ENCODE measurements at places on chromosomes 3 and 15.

- no peak for DNase-seq
Observed at GRCh38 chr3:174062923-174063322, 665.4 kb downstream of the NLGN1 start.

DNA sequence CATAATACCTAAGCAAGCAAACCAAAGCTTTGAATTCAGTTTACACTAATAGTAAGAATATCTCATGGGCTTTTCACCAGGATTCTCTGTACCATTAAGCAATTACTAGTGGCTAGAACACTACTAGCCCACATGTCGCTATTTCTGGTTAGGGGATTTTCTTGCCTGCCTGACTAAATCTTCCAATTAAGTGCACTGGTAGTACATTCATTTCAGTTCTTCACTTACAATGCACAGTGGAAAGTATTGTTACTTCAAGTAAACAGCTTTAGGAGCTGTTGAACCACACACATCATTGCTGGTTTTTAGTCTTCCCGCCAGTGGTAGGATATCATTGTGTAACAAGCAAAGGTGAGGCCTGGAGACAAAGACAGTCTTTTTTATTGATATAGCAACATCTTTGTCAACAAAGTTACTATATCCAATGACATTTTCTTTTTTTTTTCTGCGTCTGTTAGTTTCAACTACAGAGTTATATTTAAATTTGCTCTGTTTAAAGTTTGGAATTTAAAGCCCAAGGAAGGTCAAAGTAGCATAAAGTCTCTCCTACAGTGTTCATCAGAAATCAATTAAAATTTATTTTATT, 826.8 kb upstream of the NR2F2 start:
- no peak for DNase-seq

DNA sequence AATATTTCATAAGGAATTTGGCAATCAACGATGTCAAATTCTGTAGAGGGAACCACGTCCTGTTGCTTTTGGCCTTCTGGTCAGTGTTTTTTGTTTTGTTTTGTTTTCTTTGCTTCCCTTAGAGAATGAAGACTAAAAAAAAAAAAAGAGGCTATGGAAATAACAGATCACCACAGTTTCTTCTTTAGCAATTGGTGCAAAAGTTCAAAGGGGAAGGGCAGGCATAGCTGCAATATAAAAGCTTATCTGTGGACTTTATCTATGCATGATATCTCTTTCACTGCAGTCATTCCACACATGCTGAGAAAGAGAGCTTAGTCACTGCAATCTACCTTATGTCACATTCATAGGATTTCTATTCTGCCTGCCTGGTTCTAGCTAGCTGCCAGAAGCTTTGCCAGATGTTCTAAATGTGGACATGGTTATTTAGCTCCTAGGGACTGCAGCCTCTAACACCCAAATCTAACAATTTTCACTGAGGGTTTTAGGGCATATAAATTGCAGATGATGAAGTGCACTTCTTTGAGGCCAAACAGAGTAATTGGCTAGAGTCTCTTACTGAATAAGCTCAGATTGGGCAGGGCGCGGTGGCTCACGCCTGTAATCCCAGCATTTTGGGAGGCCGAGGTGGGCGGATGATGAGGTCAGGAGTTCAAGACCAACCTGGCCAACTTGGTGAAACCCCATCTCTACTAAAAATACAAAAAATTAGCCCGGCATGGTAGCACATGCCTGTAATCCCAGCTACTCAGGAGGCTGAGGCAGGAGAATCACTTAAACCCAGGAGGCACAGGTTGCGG, 637.2 kb downstream of the NTRK3 start:
- DNase-seq = no peak

GRCh38 chr3:145696011-145696410, 465.0 kb downstream of the PLOD2 start:
- DNase-seq = no peak

- DNase-seq = no peak
Observed at GRCh38 chr3:63624941-63625560, 27.4 kb upstream of the SNTN start.

GRCh38 chr3:88219138-88219792, 69.5 kb downstream of the C3orf38 start:
- no peak for DNase-seq

GRCh38 chr3:16478516-16478915, 35.0 kb downstream of the RFTN1 start:
- DNase-seq = no peak

GRCh38 chr3:140510303-140510861, 167.5 kb upstream of the TRIM42 start:
- DNase-seq = no peak

DNA sequence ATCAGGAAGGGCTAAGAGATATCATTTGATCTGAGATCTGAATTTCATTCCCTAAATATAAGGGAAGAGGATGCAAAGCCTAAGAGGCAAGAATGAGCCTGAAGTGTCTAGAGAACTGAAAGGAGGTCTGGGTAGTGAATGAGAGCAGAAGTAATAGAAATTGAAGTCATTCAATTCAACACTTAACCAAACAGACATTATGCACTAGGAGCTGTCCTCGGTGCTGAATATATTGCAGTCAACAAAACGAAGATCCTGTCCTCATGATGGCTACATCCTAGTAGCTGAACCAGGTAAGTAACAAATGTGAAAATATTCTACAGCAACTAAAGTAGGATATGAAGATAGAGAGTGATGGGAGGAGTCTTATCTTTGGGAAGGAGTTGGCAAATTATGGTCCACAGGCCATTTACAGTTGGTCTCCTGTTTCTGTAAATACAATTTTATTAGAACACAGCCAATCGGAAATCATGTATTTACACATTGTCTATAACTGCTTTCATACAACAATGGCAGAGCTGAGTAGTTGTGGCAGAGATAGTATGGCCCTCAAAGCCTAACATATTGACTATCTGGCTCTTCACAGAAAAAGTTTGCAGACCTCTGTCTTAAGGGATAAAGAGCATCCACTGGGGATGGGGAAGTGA, 192.9 kb upstream of the CADPS start:
- DNase-seq = no peak

GRCh38 chr15:56978898-56979662, 60.6 kb downstream of the TCF12 start:
- DNase-seq = no peak

GRCh38 chr3:43171748-43172147, 65.9 kb upstream of the POMGNT2 start:
- no peak for DNase-seq

DNA sequence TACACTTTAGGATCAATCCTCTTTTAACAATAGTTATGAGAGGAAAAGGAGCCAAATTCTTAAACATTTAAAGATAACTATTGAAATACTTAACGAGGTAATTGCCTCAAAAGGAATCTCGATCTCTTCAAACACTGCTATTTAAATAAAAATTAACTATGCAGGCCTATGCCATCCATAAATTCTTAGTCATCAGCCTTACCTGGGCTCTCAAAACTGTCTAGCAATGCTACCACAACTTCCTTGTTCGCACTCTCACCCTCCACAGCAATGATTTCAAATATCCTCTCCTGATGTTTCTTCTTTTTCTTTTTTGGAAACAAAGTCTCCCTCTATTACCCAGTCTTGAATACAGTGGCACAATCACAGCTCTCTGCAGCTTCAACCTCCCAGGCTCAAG, 12.3 kb downstream of the ETFA start:
- no peak for DNase-seq

DNA sequence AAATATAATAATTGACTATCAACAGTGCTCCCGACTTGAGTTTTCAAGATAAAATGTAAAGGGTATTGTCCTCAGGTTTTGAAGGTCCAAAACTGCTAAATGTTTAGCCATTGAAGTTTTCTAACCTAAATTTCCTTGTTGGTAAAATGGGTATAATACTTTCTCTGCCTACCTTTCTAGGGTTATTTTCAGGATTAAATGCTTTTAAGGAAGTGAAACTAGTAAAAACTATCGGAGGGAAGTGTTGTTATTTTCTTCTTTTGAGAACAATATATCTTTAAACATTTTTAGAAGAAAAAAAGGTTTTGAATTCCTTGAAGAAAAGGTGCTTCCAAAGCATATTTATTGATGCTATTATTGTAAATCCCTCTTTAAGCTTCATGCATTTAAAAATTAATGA, 67.3 kb downstream of the FILIP1L start:
- DNase-seq = no peak

DNA sequence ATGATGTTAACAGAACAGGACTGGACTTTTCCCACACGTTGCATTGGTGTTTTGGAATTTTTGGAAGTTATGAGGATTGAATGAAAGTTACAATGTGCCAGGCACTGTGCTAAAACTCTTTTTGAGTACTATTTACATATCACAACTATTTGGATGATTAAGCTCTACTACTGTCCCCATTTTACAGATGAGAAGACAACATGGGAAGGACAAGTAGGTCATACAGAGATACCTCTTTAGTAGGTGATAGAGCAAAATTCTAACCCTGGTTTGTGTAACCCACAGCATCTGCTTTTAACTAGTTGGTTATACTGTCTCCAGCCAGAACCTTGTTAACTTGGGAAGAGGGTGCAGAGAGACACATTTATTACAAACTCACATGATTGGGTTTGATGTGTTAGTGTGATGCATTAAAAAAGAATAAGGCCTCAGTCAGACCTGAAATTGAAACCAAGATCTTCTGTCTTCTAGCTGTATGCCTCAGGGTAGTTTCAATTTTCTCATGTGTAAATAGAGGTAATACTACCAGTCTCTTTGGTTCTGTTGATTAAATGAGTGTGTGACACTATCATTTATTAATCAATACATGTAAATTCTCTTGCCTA, 1.4 kb downstream of the NDUFB4 start:
- DNase-seq = no peak

GRCh38 chr3:33795856-33796536, 2.4 kb upstream of the PDCD6IP start:
- no peak for DNase-seq

GRCh38 chr3:151297429-151297828, 19.1 kb upstream of the P2RY14 start:
- DNase-seq = no peak

- no peak for DNase-seq
Observed at GRCh38 chr15:82587805-82588204, 47.5 kb upstream of the RPS17 start.

- DNase-seq = no peak
Observed at GRCh38 chr3:154131830-154132229, 10.6 kb downstream of the ARHGEF26 start.

- no peak for DNase-seq
Observed at GRCh38 chr3:193310914-193311723, 67.4 kb downstream of the ATP13A5 start.
